ENCODE measurements at places on chromosomes 7 and 10.

DNA sequence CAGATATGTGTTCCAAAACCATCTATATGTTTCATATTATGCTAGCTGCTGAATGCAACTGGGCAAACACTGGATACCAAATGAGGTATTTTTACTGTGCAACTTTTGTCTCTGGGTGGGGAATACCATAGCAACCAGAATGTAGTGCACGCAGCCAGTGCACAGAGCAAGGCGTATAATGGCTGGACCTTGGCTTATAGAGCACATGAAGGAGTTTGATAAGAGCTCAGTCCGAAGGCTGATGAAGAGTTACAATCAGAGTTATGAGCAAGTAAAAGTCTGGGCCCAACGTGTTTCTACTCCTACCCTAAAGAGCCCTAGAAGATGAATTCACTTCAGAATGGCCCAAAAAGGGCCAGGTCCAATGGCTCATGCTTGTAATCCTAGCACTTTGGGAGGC lies 82.2 kb downstream of the MET start:
- DNase-seq = no peak

DNA sequence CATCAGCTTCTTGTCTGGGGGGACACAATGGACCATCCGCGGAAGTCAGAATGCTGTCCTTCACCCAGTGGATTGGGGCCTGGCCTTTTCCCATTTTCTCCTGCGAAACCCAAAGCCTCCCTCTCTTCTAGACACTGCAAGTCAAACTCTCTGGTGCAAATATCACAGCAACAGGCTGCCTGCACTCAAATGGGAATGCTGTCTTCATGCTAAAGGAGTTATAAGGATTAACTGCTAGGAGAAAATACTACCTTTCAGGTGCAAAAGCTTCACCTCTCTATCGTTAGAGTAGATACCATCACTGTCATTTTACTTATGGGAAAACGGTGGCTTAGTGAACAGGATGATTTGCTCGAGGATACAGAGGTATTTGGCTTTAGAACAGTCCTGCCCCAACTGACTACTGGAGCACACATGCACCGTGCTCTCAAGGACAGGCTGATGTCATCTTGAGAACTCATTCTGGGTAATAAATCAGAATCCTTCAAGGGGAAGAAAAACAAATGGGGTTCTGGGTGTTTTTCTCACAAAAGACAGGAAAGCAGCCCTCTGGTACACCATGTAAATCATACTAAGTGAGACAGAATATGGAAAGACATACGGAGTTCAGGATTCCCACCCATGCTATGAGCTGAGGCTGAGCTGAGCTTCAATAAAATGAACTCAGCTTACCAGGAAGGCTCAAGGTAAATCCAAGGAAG lies 100.9 kb downstream of the SAMD9 start:
- DNase-seq = no peak

DNA sequence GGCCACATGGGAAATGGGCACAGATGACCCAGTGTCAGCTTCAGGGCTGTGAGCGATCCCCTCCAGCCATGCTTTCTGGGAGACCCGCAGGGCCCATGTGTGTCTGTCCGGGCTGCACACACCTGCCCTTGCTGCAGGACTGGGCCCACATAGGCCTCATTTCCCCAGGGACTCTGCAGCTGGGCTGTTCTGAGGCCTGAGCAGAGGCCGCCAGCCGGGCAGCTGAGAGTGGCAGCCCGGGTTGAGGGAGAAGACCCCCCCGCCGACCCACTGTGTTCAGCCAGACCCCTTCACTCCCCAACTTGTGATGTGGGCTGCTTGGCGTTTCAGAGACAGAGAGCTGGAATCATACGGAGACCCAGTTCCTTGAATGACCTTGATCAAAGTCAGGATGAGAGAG lies 50.1 kb upstream of the DPYSL4 start:
- DNase-seq = no peak

DNA sequence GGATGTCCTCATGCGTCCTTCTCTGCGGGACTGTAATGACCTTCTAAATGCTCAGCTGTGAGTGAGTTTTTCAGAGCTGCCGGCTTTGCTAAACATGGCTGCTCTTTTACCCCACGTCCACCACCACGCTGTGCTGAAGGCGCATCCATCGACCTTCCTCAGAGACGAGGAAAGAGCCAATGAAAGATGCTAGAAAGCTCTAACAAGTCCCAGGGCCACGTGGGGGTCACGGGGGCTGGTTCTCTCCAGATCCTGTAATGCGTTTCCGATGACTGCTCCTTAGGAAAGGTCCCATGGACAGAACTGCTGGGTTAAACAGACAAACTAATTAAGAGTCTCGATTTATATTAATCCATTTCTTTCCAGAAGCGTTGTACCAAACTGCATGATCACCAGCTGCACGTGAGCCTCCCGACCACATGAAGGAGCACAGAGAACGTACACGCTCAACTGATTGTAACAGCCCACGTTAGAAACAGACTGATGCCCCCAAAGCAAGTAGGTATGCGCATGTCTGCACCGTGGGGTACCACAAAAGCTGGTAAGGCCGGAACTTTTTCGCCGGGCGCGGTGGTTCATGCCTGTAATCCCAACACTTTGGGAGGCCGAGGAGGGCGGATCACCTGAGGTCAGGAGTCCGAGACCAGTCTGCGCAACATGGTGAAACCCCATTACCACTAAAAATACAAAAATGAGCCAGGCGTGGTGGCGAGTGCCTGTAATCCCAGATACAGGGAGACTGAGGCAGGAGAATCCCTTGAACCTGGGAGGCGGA lies 109.6 kb downstream of the TCERG1L start:
- no peak for DNase-seq

GRCh38 chr7:102287981-102288278 lies 1.3 kb downstream of the SH2B2 start:
- no peak for DNase-seq

GRCh38 chr7:69819333-69819705 lies 221.0 kb downstream of the AUTS2 start:
- no peak for DNase-seq

- no peak for DNase-seq
These were observed 161.1 kb upstream of the ZMIZ1 start for GRCh38 chr10:78907551-78908211.

DNA sequence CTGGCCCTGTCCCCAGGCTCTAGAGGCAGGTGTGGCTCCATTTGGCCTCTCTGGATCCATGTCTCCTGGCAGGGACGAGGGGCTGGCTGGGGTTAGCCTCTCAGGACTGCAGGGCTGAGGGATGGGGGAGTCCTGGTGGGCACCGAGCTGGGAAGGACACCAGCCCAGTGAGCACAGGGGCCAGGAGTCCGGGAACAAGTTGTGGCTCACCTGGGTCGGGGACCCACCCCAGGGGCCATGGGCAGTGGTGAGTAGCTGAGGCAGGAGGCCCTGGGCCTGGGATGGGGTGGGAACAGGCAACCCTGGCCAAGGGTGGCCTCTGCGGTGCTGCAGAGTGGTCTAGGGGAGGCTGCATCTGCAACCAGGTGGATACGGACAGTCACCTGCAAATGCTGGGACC lies 24.1 kb downstream of the ANTXRL start:
- DNase-seq = no peak

Measured in activated CD4-positive, alpha-beta T cell treated with anti-CD3 and anti-CD28 coated beads, Interleukin-2, amount 10 ng/mL, durations not matched to agents 7 days and 5 days (primary cell).